NCI-H526 treated with DMSO at 0.1 percent for 48 hours (cell line): ENCODE measurements at places on chromosomes 2 and 18.

DNA sequence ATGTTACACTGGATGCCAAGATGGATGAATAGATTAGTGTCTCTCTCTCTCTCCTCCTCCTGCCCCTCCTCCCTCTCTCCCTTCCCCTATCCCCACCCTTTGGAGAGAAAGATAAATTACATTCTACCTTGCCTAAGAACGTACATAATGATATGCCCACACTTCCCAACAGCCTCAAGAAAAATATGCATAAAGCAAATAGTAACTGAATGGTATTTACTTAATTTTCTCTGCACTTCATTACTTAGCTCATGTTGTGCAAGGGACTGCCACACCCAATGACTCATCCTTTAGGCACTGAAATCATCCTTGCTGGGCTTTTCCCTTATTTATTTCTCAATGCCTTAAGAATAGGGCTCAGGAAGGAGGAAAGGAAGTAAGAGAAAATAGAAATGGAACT, 137.3 kb upstream of the PID1 start:
- no peak for DNase-seq

DNA sequence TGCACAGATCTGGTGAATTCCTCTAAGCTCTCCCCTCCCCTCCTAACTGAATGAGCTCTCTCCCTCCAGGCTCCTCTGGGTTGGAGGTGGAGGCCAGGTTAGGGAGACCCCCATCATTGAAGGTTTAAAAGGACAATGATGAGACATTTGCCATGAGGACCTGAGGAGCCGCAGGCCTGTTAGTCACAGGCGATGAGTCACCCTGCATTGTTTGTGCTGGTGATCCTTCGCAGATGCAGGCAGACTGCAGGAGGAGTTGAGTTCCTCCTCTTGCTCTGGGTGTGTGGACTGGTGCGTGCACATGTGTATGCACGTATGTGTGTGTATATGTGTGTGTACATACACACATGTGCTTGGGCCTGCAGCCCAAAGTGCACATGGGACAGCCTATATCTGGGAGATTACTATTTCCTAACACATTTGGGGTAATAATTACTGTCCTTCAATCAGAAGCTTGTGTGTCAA, 42.0 kb downstream of the MCFD2 start:
- DNase-seq: no peak

DNA sequence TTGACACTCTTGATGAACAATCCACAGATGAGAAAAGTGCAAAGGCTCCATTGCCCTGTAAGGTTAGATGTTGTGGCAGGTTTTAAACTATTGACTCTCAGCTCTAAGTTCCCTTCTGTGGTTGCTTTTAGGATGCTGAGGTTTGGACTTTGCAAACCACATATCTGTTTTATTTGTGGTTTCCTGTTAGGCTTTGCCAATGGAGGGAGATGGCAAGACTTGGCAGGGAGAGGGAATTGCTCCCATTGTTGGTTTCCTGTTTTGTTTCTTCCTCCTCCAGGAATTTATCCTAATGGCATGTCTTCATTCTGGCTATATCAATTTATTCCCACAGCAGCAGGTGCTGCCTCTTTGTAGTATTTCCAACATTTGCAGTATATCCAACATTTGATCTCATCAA, 772.3 kb downstream of the LRRTM4 start:
- no peak for DNase-seq

DNA sequence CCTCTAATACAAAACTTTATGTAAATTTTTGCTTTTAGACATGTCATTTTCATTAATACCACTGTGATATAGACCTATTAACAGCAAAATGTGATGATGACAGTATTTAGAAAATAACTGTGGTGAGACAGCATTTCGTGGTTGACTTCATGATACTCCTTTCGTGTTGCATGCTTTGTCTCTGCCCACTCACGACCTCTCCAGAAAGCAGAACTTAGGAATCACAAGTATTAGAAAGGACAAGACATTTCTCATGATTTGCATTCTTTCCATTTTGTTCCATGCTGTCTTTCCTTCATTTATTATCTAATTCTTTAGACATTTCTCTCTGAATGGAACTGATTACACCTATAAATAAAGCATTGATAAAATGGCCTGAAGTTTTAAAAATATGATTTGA, 85.2 kb upstream of the POU3F3 start:
- DNase-seq: no peak

- no peak for DNase-seq
Measured at GRCh38 chr2:224997802-224998201, 44.5 kb downstream of the DOCK10 start.

DNA sequence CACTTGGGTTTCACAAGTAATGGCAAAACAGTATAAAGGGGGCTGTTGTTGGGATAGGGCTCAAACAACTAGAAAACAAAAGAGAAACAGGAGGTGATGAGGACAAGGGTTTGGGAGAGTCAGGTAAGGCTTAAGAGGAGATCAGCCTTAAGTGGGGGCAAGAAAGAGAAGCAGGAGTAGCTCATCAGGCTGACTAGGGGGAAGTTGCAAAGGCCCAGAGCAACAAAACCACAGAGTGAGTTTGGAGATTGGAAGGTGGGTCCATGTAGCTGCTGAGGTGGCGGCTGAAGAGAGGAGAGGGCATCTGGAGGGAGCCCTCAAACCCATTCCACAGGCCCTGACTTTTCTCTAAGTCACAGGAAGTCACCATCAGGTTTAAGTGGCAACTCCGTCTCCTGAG, 126.0 kb downstream of the MREG start:
- no peak for DNase-seq

GRCh38 chr2:141694180-141694579, 436.6 kb downstream of the LRP1B start:
- DNase-seq: no peak

DNA sequence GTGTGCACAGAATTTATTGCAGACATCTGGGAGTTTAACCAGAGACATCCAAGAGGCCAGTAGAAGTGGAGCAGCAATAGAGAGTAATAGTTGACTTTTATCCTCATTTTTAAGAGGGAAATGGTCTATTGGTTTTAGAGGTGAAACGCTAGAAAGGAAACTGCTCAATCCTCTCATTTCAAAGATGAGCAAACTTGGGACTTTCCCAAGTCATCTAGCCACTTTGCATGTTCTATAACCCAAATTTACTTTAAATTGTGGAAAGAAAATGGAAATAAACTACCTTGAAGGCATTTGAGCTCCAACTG, 601.7 kb downstream of the ARHGAP15 start:
- DNase-seq: no peak

DNA sequence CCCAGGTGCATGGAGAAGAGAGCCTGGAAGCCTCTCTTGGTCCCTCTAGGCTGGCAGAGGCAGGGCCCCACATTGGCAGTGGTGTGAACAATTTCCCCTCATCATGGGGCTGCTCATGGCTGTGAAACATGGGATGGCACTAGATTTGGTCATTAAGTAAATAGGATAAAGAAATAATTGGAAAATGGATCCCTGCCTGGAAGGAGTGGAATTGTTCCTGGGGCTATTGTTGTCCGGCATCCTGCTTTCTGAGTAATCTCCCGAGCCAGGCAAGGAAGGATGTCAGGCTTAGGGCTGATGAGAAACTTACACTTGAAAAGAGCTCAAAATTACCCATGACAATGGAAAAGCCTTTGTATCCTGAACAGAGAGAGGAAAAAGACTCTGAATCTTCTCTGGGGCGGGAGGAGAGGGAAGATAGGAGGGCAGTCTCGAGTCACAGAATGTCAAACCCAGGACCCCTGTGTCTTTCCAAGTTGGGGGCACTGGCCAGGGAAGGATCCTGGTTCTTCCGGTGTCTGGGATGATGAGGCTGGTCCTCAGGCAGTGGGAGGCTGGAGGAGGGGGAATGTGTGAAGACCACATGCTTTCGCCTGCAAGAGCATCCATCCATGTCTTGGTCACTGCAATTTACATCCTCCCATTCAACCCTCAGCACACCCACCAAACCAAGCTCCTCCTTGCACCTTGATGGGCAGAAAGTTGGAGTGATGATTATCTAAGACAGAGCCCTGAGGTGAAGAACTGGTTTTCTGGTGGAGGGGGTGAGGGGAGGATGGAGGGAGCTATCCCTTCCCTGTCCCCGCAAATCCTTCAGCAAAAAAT, 27.1 kb upstream of the STEAP3 start:
- no peak for DNase-seq

GRCh38 chr2:205713086-205713485, 30.8 kb downstream of the NRP2 start:
- DNase-seq: no peak

DNA sequence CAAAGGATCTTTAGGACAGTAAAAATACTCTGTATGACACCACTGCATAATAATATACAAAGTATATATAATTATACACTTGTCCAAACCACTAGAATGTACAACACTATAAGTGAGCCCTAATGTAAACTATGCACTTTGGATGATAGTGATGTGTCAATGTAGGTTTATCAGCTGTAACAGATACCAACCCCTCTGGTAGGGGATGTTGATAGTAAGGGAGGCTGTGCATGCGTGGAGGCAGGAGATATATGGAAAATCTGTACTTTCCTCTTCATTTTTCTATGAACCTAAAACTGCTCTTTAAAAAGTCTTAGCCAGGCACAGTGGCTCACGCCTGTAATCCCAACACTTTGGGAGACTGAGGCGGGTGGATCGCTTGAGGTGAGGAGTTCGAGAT, 37.5 kb upstream of the SP3 start:
- no peak for DNase-seq

GRCh38 chr18:8424917-8425725, 184.1 kb upstream of the RAB12 start:
- no peak for DNase-seq

GRCh38 chr2:10787176-10787968, 25.2 kb downstream of the PDIA6 start:
- peak; percentile 7 for DNase-seq

GRCh38 chr2:221104361-221104811, 467.7 kb downstream of the EPHA4 start:
- DNase-seq: no peak

DNA sequence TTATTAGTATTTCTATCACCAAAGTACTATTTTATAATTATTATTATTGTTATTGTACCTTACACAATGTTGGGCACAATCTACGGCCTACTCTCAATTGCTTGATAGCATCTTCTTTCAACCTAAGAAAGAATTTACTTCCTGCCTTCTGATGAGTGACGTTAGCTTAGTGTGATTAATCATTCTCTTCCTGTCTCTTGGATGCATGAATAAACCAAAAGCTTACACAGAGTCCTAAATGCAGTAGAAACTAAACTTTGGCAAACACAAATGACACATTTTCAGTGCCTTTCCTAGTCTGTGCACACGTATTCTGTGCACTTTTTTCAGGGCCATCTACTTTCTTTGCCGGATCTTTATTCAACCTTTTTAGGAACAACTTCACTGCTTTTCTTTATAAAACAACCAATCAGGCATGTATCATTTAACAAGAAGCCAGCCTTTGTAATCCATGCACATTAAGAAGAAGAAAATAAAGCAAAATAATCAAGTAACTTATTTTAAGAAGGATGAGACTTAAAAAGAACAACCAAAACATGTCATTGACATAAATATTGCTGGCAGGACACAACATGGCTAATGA, 19.1 kb downstream of the TRAK2 start:
- no peak for DNase-seq

GRCh38 chr2:204966245-204966644, 421.0 kb downstream of the PARD3B start:
- peak; percentile 81 for DNase-seq

DNA sequence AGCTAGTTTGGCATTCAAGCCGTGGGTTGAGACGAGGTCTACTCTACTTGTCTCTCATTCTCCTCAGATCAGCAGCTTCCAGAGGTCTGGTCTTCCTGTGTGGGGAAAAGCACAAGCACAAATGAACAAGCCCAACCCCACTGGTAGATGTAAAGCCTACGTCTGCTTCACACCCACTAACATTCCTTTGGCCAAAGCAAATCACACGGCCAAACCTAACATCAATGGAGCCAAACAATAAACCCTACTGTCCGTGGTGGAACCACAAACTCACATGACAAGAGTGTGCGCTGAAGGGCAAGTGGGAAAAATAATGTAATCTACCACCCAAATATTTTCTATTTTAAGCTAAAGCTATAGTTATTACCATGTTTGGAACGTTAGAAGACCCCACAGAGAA, 179.3 kb upstream of the MGAT5 start:
- no peak for DNase-seq

DNA sequence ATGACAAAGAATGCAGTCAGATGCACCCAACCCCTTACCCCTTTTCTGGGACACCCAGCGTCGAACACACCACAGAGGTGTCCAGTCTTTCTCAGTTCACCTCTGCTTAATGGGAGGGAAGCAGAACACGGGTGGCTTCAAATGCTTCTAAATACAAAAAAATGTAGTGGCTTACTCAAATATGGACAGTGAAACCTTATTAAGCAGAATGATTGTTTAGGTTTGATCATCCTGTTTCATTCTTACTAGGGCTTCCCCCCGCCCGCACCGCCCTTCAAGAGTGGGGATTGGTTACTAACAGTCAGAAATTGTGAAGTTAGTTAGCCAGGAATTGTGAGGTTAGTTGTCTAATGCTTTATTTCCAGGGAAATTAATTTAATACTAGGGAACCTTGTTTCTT, 21.6 kb downstream of the ATG16L1 start:
- DNase-seq: no peak

GRCh38 chr2:72291059-72291458, 143.4 kb upstream of the CYP26B1 start:
- DNase-seq: no peak

DNA sequence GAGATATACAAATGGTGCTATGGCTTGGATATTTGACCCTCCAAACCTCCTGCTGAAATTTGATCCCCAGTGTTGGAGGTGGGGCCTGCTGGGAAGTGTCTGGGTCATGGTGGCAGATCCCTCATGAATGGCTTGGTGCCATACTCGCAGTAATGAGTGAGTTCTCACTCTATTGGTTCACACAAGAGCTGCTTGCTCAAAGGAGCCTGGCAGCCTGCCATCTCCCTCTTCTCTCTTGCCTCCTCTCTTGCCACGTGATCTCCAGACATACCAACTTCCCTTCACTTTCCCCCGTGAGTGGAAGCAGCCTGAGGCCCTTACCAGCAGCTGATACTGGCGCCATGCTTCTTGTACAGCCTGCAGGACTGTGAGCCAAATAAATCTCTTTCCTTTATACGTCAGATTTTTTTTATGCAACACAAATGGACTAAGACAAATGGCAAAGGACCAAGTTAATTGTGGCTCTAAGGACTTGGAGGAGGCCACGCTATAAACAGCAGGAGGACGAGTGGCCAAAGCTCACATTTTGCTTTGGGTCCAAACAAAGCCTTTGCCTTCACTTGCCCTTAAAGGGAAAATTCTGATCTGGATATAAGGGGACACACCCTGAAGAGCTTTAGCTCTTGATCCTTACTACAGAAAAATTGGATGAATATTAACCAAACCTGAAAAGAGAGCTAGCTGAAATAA, 214.7 kb downstream of the SS18 start:
- no peak for DNase-seq

GRCh38 chr18:2400701-2401196, 170.6 kb downstream of the METTL4 start:
- no peak for DNase-seq

DNA sequence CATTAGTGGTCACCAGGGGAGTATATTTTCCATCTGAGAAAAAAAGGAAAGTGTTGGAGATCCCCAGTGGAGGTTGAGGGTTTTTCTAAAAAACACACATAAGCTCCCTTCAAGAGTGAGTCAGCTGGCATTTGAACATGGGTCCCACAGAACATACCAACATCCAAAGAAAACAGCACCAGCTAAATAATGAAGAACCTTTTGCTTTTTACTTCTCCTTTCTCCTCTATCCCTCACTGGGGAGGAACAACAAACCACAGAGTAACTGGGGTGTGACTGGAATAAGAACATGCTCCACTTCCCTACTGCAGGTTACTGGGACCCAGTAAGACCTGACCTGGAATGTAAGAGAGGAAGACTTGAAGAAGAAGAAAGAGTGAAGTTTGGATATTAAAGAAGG, 56.5 kb upstream of the RAPH1 start:
- DNase-seq: no peak

- DNase-seq: no peak
Measured at GRCh38 chr2:171491292-171491691, 31.0 kb upstream of the CYBRD1 start.
